ENCODE measurements at places on chromosomes 6 and 20. TPM values are rescaled to one million over a fixed set of nuclear protein-coding genes. Genes with fewer than 3 reads are reported as not detected.

KCNK5 gene
- total RNA-seq = 0.04 TPM

CLPSL2 gene
- not detected for total RNA-seq

CST1 gene
- not detected for total RNA-seq

TFAP2B gene
- total RNA-seq = 0.92 TPM

RAD21L1 gene
- total RNA-seq = not detected

ETV7 gene
- total RNA-seq = 1.3 TPM

HLA-DQA1 gene
- not detected for total RNA-seq

PSORS1C2 gene
- total RNA-seq = not detected

TGM3 gene
- total RNA-seq = not detected

OR2H1 gene
- total RNA-seq = not detected

FAM209A gene
- total RNA-seq = not detected

NKX2-2 gene
- total RNA-seq = not detected

ZFP64 gene
- total RNA-seq = 39.6 TPM

HLA-DQB2 gene
- not detected for total RNA-seq

RIMS4 gene
- not detected for total RNA-seq

CHRNA4 gene
- total RNA-seq = not detected

DPPA5 gene
- not detected for total RNA-seq

CAGE1 gene
- 0.07 TPM for total RNA-seq

CLPSL1 gene
- not detected for total RNA-seq

EBF4 gene
- 0.78 TPM for total RNA-seq

DYNLRB1 gene
- 188 TPM for total RNA-seq

CDYL gene
- total RNA-seq = 38.4 TPM

RTEL1 gene
- total RNA-seq = 20.7 TPM

HCRTR2 gene
- total RNA-seq = not detected

SLC26A8 gene
- total RNA-seq = not detected

CAP2 gene
- total RNA-seq = 5.6 TPM

PRL gene
- not detected for total RNA-seq

F13A1 gene
- not detected for total RNA-seq

PNPLA1 gene
- not detected for total RNA-seq

LTB gene
- 0.92 TPM for total RNA-seq

SMAP1 gene
- total RNA-seq = 15.7 TPM

ERMARD gene
- 20.1 TPM for total RNA-seq

MUCL3 gene
- not detected for total RNA-seq

HLA-DRB5 gene
- not detected for total RNA-seq

PTCRA gene
- total RNA-seq = not detected
